ENCODE measurements at places on chromosomes 6 and 20.
A peak's percentile ranks its signal among the peaks of the same experiment; 100 is the strongest.

DNA sequence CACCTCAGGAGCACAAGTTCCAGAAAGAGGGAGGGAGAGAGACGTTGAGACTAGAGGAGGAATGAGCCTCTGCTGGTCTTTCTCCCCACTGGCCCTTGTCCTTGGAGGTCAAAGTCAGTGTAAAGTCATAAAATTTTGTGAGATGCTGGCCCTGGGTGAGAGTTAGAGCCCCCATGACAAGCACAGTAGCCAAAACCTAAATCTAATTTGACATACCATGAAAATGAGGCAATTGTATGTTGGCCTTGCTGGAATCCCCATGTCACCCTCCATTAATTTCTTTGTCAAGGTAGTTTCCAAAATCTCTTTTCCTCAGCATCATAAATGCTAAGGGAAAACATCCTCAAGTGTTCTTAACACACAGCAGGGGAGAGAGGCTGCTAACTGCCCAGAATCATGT, 17.6 kb upstream of the NEDD9 start:
- ATAC-seq = no peak

- ATAC-seq = peak; percentile 27
These were observed 273.0 kb upstream of the PREP start for GRCh38 chr6:105675715-105676397.

GRCh38 chr6:37990762-37991525, 171.4 kb downstream of the ZFAND3 start:
- ATAC-seq = no peak

DNA sequence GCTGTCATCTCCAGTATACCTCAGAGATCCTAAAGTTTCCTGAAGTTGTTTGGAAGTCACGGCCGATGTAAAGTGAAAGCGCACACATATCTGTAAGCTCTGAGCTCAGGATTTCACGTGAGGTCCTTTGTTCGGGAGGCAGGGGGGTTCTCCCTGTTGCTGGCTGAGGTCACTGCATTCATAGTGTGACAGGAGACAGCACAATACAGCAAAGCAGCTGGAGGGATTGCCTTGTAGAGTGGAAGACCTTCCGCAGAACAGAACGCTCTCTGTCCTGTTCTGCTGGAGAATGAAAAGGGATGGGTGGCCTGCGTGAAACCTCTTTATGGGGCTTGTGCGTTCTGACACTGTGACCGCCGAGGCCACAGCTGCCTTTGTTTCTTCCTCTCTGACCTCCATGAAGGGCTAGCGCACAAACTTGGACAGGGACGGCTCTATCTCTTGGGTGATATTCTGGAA, 13.4 kb upstream of the SERPINB1 start:
- ATAC-seq = no peak

DNA sequence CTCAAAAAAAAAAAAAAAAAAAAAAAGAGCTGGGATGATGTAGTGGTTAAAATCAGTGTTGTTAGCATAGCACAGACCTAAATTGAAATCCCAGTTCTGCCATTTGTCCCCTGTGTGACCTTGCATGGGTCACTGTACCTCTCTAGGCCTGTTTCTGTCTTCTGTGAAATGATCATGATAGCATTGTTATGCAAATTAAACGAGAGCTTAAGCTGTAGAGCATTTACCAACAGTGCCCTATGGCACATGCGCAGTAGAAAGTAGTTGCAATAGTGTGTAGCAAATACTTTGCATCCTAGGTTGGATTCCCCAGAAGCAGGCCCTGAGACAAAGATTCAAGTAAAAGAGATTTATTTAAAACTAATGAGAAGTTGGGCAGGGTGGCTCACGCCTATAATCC, 7.3 kb downstream of the PSORS1C2 start:
- no peak for ATAC-seq

- no peak for ATAC-seq
These were observed 243.1 kb downstream of the ESR1 start for GRCh38 chr6:152050451-152051195.

All from activated CD4-positive, CD25-positive, alpha-beta regulatory T cell treated with anti-CD3 and anti-CD28 coated beads, Interleukin-2, amount 50 U/mL, for 24 hours (primary cell).